HepG2 (cell line): ENCODE measurements at places on chromosomes 2 and 18. TPM values are rescaled to one million over a fixed set of nuclear protein-coding genes. Genes with fewer than 3 reads are reported as not detected.

MYO7B gene
- total RNA-seq = not detected in 2 replicates

DNA sequence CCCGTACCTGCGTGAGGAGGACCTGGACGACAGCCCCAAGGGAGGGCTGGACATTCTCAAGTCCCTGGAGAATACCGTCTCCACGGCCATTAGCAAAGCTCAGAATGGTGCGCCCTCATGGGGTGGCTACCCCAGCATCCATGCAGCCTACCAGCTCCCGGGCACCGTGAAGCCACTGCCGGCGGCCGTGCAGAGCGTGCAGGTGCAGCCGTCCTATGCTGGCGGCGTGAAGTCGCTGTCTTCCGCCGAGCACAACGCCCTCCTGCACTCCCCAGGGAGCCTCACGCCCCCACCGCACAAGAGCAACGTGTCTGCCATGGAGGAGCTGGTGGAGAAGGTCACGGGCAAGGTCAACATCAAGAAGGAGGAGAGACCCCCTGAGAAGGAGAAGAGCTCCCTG is 76.4 kb downstream of the TSHZ1 start:
- DNase-seq = no peak
- no peak overlapping the region for H3K27ac ChIP-seq
- H3K36me3 ChIP-seq = peaks cover 15% of the 10 kb centered on the region; the same call in 2 of the 3 replicates
- H3K4me1 ChIP-seq = peaks cover 21% of the 10 kb centered on the region
- no peak overlapping the region for H3K4me3 ChIP-seq
- no peaks in the 10 kb centered on the region for H3K27me3 ChIP-seq

GRCh38 chr2:8992643-8993042 is 10.8 kb downstream of the MBOAT2 start:
- H3K4me3 ChIP-seq = no peak overlapping the region
- no peak overlapping the region for H3K27ac ChIP-seq
- no peak for DNase-seq
- peaks cover 29% of the 10 kb centered on the region for H3K27me3 ChIP-seq

LCT gene
- not detected in 2 replicates for total RNA-seq

DNA sequence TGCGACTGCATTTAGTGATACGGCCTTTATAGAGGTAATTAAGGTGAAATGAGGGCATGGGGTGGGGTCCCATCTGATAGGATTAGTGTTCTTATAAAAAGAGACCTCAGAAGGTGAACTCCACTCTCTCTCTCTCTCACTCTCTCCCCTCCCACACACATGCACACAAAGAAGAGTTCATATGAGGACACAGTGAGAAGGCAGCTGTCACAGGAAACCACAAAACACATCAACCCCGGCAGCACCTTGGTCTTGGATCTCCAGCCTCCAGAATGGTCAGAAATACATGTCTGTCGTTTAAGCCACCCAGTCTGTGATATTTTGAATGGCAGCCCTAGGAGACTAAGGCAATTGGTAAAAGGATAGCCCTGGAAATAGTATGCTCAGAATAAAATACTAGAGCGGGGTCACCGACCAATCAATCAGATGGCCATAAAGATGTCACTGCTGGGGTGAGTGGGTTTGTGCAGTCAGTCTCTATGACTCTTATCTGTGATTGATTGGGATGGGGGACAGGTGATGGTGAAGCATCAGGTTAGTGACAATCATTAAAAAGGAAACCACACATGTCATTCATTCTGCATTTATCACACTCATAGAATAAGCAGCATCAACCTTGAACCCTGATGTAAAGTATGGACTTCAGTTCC is 118.9 kb upstream of the POU3F3 start:
- H3K27me3 ChIP-seq = no peaks in the 10 kb centered on the region
- no peaks in the 10 kb centered on the region for H3K4me1 ChIP-seq
- H3K27ac ChIP-seq = no peak overlapping the region
- no peak overlapping the region for H3K4me3 ChIP-seq

DNA sequence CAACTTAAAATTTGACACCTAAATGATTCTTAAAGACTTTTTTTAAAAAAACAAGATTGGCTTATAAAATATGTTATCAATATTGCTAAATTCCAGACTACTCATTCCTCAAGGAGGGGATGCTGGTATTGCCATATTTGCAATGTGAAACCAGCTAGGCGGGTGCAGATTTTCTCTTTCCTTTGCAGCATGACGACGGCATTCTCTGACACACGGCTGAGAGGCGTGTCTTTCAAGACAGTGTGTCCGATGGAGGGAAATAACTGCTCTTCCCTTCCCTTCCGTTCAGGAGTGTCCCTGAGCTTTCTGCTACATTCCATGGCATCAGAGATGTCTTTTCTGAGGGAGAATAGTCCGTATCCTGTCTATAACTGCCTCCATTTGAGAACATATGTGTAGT is 38.2 kb upstream of the CNGA3 start:
- no peaks in the 10 kb centered on the region for H3K4me1 ChIP-seq
- H3K27ac ChIP-seq = no peak overlapping the region
- peaks cover 1% of the 10 kb centered on the region for H3K27me3 ChIP-seq
- no peak for DNase-seq
- H3K4me3 ChIP-seq = no peak overlapping the region
- H3K36me3 ChIP-seq = no peaks in the 10 kb centered on the region

GRCh38 chr18:47793609-47794008 is 136.8 kb downstream of the SMAD2 start:
- no peaks in the 10 kb centered on the region for H3K4me1 ChIP-seq
- peaks cover 2% of the 10 kb centered on the region; the same call in 1 of the 2 replicates for H3K27me3 ChIP-seq

DNA sequence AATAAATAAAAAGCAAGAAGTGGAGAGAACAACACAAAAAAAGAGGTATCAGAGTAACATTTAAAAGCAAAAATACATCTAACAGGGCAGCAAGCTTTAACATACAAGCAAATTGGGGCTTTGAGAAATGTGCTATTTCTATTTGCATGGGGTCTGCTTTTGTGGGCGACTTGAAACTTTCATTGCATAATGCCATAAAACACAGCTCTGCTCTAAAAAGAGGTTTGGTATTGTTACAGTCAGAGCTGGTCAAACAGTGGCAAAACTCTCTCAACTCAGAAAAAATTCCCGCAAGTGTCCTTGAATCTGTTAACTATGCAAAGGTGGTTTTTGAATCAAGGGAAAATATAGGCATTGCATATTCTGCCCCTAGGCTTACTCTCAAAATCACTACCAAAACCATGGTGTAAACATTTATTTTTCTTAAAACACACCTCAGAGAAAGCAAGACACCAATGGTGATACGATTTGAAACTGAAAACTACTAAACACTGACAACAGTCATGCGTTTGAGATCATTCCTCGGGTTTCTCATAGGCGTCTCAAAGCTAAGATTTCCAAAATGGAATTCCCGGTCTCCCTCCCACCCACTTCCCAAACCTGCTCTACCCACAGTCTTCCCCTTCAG is 45.5 kb downstream of the RNF152 start:
- H3K36me3 ChIP-seq = no peaks in the 10 kb centered on the region
- no peak for DNase-seq
- no peak overlapping the region for H3K4me3 ChIP-seq

TSPYL6 gene
- not detected in 2 replicates for total RNA-seq

- no peaks in the 10 kb centered on the region for H3K36me3 ChIP-seq
- no peaks in the 10 kb centered on the region for H3K27me3 ChIP-seq
- H3K27ac ChIP-seq = no peak overlapping the region
- no peaks in the 10 kb centered on the region for H3K4me1 ChIP-seq
- H3K4me3 ChIP-seq = no peak overlapping the region
These were observed 142.4 kb upstream of the AQP4 start for GRCh38 chr18:27007880-27008279.

DNA sequence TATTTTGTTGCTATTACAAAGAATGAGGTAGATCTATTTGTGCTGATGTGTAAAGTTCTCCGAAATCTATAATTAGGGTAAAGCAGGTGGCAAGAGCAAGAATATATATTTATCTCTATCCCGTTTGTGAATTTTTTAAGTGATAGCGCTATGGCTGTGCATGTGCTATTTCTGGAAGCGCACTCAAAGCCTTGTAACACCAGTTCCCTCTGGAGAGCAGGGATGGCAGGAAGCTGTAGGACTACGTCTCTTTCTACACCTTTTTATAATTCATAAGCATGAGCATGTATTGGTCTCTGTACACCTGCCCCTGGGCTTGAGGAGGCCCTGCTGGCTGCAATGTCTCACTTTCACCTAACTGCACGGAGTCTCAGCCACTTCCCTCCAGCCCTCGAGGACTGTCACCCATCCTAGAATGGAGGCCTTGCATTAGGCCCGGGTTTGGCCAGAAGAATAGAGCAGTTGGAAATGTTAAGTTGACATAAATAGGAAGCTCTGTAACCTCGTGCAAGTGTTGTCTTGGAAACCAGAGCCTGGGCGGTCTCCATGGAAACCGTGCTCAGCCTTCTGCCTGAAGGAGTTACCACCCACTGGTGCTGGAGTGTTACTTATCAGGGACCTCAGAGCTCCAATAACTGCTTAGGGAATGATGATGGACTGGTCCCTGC is 20.9 kb downstream of the ITM2C start:
- no peaks in the 10 kb centered on the region for H3K4me1 ChIP-seq
- H3K27ac ChIP-seq = no peak overlapping the region
- H3K4me3 ChIP-seq = no peak overlapping the region
- peaks cover 1% of the 10 kb centered on the region; the same call in 1 of the 2 replicates for H3K27me3 ChIP-seq

GRCh38 chr2:236928380-236929037 is 157.2 kb upstream of the COPS8 start:
- no peaks in the 10 kb centered on the region for H3K36me3 ChIP-seq
- H3K4me1 ChIP-seq = no peaks in the 10 kb centered on the region
- DNase-seq = no peak
- H3K27me3 ChIP-seq = no peaks in the 10 kb centered on the region
- no peak overlapping the region for H3K27ac ChIP-seq
- H3K4me3 ChIP-seq = no peak overlapping the region

ANKRD39 gene
- total RNA-seq = 23.2 and 26.7 TPM in 2 replicates

- H3K27me3 ChIP-seq = no peaks in the 10 kb centered on the region
- H3K36me3 ChIP-seq = peaks cover 2% of the 10 kb centered on the region
- H3K4me1 ChIP-seq = peaks cover 97% of the 10 kb centered on the region
- DNase-seq = no peak
- no peak overlapping the region for H3K4me3 ChIP-seq
These were observed 60.8 kb downstream of the EML4 start for GRCh38 chr2:42229949-42230348.

CXCR1 gene
- total RNA-seq = not detected in 2 replicates

- peaks cover 9% of the 10 kb centered on the region; the same call in 1 of the 2 replicates for H3K4me1 ChIP-seq
- H3K36me3 ChIP-seq = peaks cover 61% of the 10 kb centered on the region
- DNase-seq = no peak
- no peaks in the 10 kb centered on the region for H3K27me3 ChIP-seq
These were observed 19.8 kb downstream of the DTYMK start for GRCh38 chr2:241666627-241667400.

GRCh38 chr18:59823596-59824195 is 76.1 kb upstream of the PMAIP1 start:
- no peak overlapping the region for H3K4me3 ChIP-seq
- DNase-seq = peak; percentile 60
- H3K4me1 ChIP-seq = no peaks in the 10 kb centered on the region
- no peak overlapping the region for H3K27ac ChIP-seq

LDLRAD4 gene
- 10.4 and 13.6 TPM in 2 replicates for total RNA-seq

DNA sequence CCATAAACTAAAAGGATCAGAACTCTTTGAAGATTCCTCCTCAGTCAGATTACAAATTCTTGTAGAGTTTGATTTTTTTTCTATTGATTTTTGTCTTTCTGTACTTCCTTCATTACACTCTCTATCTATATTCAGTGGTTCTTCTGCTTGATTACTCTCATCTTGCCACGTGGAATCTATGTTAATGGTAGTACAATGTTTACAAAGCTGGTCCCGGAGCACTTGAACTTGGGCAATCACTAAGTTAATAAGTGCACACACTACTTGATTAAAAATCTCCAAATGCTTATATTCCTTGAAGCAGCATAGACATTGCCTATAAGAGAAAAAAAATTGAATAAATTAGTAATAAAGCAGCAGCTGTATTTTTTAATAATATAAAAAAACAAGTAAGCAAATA is 65.1 kb downstream of the USP34 start:
- H3K4me3 ChIP-seq = no peak overlapping the region
- H3K36me3 ChIP-seq = peaks cover 36% of the 10 kb centered on the region
- no peak for DNase-seq
- peaks cover 2% of the 10 kb centered on the region for H3K4me1 ChIP-seq
- no peaks in the 10 kb centered on the region for H3K27me3 ChIP-seq
- no peak overlapping the region for H3K27ac ChIP-seq

DNA sequence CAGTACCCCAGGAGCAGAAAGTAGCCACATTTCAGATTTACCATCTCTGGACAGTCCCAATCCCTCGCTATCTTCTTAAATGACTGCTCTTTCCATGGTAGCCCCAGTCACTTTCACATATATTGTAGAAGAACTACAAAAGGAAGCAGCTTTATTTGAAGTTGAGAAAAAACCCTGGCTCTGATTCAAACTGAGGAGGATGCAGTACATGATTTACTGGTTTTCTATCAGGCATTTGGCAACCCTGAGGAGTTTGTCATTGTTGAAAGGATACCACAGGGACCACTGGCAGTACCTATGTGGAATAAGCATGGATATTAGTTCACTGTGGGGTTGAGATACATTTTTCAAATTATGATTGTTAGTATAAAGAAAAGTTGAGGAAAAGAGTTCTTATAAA is 640.9 kb upstream of the SETBP1 start:
- H3K27me3 ChIP-seq = no peaks in the 10 kb centered on the region
- H3K36me3 ChIP-seq = no peaks in the 10 kb centered on the region
- no peak for DNase-seq

RESP18 gene
- not detected in 2 replicates for total RNA-seq

GRCh38 chr2:523698-524270 is 153.4 kb downstream of the TMEM18 start:
- no peak for DNase-seq
- H3K4me1 ChIP-seq = no peaks in the 10 kb centered on the region
- no peak overlapping the region for H3K4me3 ChIP-seq
- no peak overlapping the region for H3K27ac ChIP-seq

- H3K36me3 ChIP-seq = no peaks in the 10 kb centered on the region
- H3K4me1 ChIP-seq = peaks cover 25% of the 10 kb centered on the region
- DNase-seq = no peak
These were observed 138.4 kb upstream of the RIOK3 start for GRCh38 chr18:23314672-23315071.

GRCh38 chr18:35063875-35064690 is 22.9 kb downstream of the MAPRE2 start:
- no peak overlapping the region for H3K27ac ChIP-seq
- H3K27me3 ChIP-seq = no peaks in the 10 kb centered on the region
- no peaks in the 10 kb centered on the region for H3K36me3 ChIP-seq
- H3K4me1 ChIP-seq = peaks cover 41% of the 10 kb centered on the region
- H3K4me3 ChIP-seq = no peak overlapping the region

- no peaks in the 10 kb centered on the region for H3K4me1 ChIP-seq
- no peaks in the 10 kb centered on the region for H3K36me3 ChIP-seq
- no peak overlapping the region for H3K4me3 ChIP-seq
- DNase-seq = no peak
- H3K27ac ChIP-seq = no peak overlapping the region
These were observed 322.5 kb downstream of the LPIN1 start for GRCh38 chr2:12068796-12069538.
